Suppressor macrophage treated with lipopolysaccharide for 1 hour (primary cell): ENCODE measurements at places on chromosomes 6 and 20.

DNA sequence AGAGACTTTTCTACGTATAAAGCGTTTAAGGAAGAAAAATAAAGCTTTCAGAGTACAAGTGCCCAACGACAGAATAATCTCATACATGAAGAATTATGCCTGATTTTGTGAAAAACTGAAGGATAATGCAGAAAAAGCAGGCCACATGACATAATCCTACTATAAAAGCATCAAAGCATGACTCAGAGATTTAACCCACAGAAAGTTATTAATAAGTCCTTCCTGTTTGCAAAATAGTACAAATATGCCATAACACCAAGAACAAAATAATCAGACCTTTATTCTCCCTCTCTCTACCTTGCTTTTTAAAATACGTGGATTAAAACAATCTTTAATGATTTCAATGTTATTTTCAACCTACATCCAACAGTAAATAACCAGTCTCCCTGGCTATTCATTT is 118.6 kb upstream of the BCLAF1 start:
- DNase-seq: peak; percentile 73

GRCh38 chr6:165484178-165484889 is 174.9 kb upstream of the C6orf118 start:
- no peak for DNase-seq

GRCh38 chr6:132443206-132443605 is 41.9 kb upstream of the MOXD1 start:
- DNase-seq: no peak

DNA sequence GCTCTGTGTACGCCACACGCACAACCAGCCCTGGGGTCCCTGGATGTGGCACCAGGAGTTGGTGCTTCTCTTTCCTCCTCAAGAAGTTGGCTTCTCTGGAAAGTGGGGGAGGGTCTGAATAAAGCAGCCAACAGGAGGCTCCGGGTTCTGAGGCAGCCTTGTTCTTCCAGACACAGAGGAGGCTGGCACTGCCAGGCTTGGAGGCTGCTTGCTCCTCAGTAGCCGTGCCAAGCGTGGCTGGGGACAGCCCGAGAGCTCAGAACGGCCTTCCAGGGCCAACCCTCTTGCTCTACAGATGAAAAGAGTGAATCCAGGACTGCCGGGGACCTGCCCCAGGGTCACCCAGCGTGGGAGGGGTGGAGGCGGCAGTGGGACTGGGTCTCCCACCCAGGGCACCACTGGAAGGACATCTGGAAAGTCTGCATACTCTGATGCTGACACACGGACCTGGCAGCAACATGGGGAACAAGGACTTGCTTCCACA is 70.4 kb downstream of the SLC22A23 start:
- no peak for DNase-seq

DNA sequence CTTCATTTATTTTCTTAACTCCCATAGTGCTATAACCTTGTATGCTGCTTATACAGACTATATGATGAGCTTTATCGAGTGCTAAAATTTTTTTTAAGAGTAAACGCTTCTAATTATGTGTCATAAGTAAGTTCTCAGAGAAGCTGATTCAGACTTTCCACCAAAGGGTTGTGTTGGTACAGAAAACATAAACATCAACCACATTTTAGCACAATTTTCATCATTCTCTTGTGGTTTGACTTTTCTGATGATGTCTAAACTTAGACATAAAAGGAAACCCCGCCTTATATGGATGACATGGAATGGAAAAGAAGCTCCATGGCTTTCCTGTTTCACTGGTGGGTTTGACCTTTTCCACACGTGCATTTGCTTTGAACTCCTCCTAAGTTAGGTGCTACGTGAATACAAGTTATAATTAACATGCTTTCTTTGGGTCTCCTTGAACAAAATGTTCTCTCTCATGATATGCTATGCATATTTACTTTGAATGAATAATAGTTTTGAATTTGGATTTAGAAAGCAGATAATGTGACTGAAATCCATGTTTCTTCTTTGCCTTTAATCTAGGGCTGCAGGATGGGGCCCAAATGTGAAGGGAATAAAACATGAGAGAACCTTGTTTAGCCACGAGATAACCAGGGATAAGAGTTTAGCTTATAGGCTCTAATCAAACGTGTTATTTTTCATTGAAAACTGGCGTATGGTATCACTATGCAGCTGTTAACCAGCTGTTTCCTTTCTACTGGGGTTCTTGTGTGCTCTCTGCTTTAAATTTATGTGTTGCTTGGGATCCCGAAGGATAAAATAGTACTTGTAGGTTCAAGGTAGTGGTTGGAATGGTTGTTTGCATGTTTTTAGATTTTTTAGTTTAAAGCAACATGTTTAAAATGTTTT is 127.1 kb upstream of the AHI1 start:
- no peak for DNase-seq

- DNase-seq: peak; percentile 79
Measured at GRCh38 chr6:7332090-7332745, 19.2 kb upstream of the SSR1 start.

GRCh38 chr6:74598462-74599393 is 607.1 kb downstream of the COL12A1 start:
- DNase-seq: no peak

- no peak for DNase-seq
Measured at GRCh38 chr6:22221630-22222029, 75.2 kb downstream of the PRL start.

DNA sequence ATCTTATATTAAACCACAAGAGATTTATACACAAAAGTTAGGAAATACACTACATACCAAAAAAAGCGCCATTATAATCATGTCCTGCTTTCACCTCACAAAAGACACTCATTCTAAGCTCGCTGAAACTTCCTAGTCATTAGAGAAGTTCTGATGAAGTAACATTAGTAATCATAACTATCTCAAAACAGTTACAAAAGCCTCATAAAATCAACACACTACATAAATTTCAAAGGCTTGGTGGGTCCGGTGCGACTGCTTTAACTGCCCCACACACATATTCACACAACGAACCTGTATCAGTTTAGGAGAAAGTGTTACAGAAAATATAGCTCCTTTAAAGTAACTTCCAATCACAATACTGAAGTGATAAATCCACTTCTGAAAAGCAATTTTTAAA is 1.9 kb downstream of the PHIP start:
- DNase-seq: peak; percentile 46

DNA sequence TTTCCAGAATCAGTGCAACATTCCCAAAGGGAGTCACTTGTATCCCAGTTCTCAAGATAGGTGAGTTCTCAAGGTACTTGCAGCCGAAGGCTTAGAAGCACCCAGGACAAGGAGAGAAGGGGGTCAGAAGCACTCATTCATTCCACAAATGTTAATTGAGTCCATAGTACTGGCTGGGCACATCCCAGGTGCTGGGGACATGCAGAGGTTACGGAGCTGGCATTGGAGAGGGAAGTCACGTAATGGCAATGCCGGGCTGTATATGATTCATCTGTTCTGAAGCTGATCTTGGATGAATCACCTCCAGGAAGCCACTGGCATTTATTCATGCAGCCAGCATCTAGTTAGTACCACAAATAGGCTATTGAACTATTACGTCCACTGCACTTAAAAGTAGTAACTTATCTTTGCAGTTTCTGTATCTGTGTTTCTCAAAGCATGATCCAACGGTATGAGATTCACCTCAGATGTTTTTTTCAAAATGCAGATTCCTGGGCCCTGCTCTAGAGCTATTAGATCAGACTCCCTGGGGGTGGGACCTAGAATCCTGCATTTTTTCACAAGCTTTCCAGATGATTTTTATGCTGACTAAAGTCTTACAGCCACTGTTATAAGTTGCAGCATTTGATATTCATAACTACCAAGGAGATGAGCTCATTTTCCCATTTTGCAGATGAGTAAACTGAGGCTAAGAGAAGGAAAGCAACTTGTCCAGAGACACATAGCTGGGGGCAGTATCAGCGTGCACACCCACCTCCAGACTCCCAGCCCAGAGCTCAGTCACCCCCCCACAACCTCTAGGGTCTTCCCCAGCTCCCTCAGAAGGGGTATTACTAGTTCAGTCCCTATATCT is 44.1 kb upstream of the ID1 start:
- DNase-seq: peak; percentile 78

DNA sequence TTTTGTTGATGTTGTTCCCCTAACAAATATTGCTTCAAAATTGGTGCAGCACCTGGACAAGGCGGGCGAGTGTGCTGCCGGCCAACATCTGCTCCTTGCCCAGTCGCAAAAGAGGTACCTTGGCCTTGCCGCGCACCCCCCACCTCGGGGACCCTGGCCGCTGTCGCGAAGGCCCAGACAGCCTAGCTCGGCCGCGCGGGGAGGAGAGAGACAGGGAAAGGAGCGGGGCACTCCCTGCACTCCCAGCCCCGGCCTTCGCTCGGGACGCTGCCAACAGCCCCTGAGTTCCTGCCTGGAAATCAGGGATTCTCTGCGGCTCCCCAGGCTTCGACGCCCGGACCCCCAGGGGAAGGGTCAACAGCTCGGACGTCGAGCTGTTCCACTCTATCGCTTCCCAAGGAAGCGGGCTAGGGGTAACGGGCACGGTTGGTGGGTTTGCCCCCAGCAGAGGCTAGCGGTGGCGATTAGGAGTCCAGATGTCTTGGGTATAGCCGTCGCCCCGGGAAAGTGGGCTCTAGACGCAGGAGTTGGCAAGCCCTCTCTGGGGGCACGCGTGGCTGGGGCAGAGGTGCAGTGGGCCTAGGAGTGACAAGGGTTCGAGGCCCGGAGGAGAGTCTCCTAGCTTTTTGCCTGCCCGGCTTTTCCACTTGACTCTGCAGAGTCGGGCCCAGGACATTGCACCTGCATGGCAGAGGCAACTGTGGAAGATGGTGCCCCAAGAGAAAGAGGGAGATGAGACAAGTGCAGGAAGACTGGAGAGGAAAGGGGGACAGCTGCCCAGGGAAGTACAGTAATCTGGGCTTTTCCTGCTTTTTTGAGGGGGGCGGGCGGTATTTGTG is 8.2 kb downstream of the POU3F2 start:
- no peak for DNase-seq

DNA sequence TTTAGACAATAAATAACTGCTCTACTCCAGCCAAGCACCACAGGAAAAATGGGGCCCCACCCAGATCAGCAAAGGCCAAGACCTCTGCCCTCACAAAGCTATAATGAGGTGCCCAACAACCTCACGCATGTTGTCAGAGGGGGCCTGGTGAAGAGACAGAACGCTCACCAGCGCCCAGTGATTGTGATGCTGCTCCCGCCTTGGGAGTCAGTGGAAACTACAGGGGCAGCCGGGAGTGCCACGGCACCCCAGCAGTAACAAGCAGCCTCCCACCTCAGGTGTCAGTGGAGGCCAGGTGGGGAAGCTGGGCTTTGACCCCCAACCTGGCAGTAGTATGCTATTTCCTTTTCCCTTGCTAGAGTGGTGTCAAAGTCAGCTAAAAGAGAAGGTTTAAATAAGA is 47.4 kb downstream of the TCP11 start:
- no peak for DNase-seq

DNA sequence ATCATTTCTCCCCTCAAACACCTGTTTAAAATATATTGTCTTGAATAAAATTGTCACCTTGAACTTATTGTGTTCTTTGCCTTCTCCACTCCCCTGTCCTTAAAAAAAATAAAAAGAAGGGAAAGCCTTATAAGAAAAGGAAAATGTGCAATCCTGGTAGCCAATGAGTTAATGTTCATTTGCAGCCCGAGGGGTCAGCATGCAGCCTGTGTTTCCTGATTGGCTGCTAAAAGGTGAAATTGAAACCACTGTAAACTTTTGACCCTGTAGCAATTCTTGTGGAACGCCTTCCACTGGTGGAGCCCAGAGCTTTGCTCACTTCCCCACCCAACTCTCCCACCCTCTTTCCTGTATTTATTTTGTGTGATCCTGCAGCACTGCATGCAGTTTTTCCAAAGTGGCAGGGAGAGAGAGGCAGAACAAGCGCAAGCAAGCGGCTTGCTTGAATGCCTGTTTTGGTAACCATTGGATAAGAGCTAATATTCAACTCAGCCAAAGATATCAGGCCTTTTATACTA is 74.9 kb downstream of the NCOA3 start:
- peak; percentile 68 for DNase-seq

GRCh38 chr20:8798505-8798904 is 270.4 kb upstream of the PLCB4 start:
- no peak for DNase-seq

DNA sequence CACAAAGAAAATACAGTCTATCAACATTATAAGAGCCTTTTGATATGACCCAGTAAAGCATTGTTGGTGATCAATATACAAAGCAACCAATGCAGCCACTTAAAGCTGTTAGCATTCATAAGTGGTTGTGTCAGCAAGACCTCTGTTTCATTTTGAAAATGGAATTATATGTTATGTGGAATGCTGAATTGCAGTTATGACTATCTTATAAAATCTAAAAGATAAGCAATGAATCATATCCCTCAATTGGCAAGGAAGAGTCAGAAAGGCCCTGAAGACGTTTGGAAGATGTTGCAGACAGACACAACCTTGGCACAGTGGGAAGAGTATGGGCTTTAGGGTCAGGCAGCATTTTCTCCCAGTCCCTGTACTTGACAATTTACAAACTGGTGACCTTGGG is 93.8 kb upstream of the RNF217 start:
- no peak for DNase-seq

GRCh38 chr6:24763578-24763977 is 11.2 kb upstream of the GMNN start:
- no peak for DNase-seq
